D341Med (cell line): ENCODE measurements at places on chromosomes 7 and 10.

DNA sequence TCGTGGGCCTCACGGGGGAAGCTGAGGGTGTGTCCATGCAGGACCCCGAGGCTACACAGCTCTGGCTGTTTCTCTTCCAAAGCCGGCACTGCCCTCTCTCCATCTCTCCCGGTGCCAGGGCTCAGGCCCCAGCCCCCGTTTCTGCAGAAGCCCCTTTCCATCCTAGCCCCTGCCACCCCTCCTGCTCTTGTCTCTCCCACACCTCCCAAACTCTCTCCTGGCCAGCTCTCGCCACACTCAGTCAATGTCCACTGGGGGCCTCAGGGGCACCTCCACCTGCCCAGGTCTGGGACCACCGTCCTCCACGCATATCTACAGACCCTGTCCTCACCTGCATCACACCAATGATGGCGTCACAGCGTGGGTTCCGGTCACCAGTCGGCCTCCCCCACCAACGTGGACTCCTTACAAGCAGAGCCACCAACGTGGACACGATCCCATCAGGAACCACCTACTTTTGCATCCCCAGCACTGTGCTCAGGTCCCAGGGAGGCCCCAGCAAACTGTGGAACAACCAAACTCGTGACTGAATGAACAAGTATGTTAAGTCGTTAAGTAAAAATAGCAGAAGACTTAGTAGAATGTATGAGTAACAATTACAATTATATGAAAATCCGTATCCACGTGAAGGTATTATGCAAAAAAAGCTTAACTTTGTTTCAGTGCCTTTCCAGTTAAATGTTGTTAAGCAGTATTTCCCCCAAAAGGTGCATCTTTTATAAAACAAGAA, 38.4 kb downstream of the DIP2C start:
- DNase-seq: no peak

- no peak for DNase-seq
Observed at GRCh38 chr7:40311307-40311706, 176.5 kb downstream of the SUGCT start.

DNA sequence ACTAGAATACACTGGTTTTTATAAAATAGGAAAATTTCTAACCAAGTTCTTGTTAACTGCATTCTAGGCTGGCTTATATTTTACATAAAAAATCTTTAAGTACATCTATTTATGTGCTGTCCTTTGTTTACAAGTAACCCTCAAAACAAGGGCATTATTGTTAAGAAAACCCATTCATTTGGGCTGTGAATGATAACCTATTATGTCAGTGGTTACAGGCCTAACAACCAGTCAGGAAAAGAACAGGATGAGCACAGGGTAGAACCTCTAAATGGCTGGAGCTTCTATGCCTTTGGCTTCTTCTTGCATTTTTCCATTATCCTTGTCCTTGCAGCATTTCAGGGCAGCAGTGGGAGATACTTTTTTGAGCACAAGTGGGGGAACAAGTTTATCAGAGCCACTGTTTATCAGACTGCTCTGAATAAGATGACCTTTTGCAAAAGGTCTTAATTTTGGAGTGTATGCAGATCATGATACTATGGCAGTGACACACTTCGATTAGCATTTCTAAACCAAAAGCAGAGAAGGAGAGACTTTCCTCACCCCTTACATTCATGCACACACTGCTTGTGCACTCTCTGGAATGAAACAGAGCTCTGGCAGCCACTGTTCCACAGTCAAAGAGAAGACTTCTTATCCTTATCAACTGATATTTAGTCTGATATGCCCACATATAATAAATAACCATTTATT, 10.9 kb downstream of the GPR37 start:
- DNase-seq: no peak

GRCh38 chr10:133359972-133360610, 2.3 kb upstream of the FUOM start:
- no peak for DNase-seq

GRCh38 chr7:19932549-19933249, 159.3 kb upstream of the TMEM196 start:
- DNase-seq: no peak

- DNase-seq: no peak
Observed at GRCh38 chr7:128944487-128945236, 6.9 kb downstream of the IRF5 start.

DNA sequence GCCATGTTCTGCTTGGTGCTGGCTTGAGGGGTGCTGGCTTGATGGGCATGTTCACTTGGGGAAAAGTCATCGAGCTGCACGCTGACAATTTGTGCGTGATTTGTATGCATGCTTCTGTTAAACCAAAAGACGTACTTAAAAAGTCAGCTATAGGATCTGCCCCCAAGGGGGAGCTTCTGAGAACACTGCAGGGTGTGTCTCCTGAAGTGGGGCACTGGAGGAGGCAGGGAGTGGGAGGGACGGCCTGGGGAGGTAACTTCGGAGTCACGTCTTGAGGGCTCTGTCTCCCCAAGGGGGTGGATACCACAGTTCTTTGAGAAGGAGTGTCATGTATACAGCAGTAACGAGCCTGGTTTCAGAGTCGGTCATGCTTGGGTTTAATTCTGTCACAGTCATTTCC, 406.5 kb downstream of the PLXNA4 start:
- no peak for DNase-seq

DNA sequence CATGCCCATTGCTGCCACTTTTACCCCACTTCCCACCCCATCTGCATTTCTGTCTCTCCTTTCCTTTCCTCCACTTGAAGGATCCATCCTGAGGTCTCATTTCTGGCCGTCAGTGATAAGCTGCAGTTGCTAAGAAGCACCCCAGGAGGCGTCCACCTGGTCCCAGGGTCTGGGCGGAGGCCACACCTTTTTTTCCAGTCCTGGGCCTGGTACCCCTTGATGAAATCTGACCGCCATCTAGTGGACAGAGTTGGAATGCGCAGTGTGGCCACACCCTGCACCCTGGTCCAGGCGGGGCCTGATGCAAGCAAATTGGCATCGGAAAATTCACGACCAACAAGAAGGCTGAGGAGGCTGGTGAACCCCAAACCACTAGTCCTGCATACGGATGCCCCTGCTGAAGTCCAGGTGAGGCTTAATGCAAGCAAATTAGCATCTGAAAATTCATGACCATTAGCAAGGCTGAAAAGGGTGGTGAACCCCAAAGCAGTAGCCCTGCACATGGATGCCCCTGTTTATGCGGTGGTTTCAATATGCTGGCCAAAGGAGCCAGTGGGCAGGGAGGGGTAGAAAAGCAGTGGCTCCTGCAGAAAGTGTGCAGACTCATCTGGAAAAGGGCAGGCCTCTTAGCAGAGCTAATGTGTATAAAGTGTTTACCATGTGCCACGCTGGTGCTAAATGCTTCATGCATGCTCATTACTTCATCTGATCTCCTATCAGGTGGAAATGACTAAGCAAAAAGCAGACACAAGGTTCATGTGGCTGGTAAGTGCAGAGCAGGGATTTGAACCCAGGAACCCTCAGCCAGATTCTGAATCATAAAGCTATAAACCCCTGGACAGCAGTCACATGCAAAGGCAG, 43.2 kb downstream of the GPAM start:
- peak; percentile 84 for DNase-seq

DNA sequence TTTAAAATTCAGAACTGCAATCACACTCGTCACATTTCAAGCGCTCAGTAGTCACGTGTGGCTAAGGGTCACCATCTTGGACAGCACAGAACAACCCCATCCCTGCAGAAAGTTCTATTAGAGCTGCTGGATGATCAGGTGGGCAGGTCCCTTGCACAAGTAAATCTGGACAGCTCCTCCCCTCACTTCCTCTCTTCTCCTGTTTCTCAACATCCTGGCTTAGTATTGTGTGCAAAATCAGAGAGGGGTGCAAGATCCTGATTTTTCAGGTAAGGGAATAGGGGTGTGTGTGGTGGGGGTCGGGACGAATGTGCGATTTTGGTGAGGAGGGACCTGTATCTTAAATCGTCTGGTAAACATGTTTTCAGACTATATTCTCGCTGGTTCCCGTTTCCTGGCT, at the start of gene GIMAP4:
GIMAP4 (plus strand) TSS at position 222 of the 400 bp plus-strand sequence. CDS start 2,512 bp downstream, outside the sequence.
- no peak for DNase-seq

GRCh38 chr7:130277763-130278643, 11.3 kb downstream of the CPA2 start:
- peak; percentile 72 for DNase-seq

GRCh38 chr10:526651-527312, 162.7 kb downstream of the DIP2C start:
- DNase-seq: no peak

GRCh38 chr10:50325449-50326171, 74.3 kb upstream of the ASAH2 start:
- no peak for DNase-seq

DNA sequence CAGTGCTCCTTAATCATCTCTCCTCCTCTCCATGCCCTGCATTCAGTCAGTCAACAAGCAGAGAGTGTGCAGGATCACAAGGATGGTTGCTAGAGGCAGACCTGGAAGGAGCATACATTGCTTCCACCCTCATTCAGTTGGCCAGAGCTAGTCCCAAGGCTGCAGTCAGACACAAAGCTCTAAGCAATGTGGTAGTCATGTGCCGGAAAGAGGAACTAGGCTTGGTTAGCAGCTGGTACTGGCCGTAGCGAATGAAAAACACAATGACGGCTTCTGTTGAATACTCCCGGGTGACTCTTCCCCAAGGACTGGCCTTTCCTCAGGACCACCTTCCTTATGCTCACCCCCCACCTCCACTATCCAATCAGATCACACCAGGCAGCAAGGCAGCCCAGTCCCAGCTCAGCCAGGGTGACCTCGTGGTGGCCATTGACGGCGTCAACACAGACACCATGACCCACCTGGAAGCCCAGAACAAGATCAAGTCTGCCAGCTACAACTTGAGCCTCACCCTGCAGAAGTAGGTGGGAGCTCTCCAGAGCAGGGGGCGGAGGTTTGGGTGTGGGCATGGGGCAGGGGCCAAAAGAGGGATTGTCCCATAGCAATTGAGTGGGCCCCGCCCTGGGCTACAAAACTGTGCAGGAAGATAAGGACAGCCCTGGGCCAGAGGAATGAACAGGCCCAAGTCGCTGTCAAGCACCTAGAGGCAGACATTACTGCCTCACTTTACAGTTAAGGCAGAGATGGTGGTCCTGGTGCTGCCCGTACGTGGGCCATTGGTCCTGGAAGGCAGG, 10.9 kb downstream of the LDB3 start:
- no peak for DNase-seq

DNA sequence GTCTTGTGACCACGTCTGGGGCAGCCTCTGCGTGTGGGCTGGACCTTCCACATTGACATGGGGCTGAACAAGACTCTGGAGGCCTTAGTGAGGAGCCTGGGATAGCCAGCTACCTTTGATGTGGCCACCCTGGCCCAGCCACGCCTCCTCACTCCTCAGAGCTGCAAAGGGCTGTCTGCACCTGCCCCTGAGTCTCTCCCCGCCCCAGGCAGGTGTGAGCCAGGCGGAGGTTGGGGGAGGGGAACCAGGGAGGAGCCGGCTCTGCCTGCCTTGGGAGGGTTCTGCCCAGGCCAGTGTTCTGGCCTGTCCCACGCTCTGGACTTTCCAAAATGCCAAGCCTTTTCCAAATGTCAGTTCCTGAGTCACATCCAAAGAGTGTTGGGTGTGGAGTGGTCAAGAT, 72.2 kb downstream of the GTF2IRD1 start:
- DNase-seq: no peak

- no peak for DNase-seq
Observed at GRCh38 chr7:151819866-151820265, 57.0 kb downstream of the PRKAG2 start.

- DNase-seq: no peak
Observed at GRCh38 chr10:70328967-70329366, 45.2 kb upstream of the NPFFR1 start.

DNA sequence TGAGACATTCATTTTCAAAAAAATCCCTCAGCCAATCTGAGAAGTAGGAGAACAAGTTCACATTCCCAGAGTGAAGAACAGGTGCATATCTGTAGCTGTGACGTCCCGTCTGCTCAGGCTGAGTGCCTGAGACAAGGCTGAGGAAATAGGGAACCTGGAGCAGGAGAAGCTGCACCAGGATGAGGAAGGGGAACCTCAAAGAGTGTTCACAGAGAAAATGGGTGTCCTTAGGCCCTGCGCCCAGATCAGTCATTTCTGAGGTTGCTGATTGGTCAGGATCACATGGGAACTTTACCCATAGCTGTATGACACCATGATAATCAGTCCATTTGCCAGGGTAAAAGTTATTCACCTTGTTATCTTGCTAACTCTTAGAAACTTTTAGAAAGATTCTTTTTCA, 34.2 kb upstream of the TARP start:
- no peak for DNase-seq

- DNase-seq: no peak
Observed at GRCh38 chr10:60423920-60424319, 34.2 kb upstream of the ANK3 start.

DNA sequence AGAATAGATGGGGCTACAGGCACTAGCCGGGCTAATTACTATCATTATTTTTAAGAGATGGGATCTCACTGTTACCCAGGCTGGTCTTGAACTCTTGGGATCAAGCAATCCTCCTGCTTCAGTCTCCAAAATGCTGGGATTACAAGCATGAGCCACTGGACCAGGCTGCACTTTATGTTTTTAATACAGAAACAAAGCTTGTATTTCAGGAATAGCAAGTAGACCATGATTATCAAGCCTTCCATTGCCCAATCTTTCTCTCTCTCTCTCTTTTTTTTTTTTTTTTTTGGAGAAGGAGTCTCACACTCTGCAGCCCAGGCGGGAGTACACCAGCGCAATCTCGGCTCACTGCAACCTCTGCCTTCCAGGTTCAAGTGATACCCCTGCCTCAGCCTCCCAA, 75.4 kb downstream of the MDH2 start:
- no peak for DNase-seq

GRCh38 chr7:32587411-32587948, 92.2 kb downstream of the AVL9 start:
- no peak for DNase-seq

GRCh38 chr10:31118556-31118955, 86.9 kb upstream of the ZNF438 start:
- no peak for DNase-seq

DNA sequence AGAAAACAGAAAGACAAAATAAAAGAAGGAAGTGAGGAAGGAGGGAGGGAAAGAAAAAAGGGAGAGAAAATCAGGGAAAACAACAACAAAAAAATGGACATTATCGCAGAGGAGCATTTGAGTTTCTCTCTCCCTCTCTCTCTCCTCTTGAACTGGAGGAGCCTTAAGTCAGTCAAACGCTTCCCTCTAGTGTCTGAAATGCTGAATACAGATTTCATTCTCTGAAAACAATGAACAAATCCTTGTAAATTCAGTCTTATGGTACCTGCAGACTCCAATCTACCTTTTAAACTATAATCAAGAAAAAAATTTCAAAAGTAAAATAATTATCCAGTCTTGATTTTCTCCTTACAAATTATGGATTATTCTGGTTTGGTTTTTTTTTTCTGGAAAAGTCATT, 89.2 kb upstream of the PFKP start:
- peak; percentile 45 for DNase-seq

GRCh38 chr10:51952056-51952455, 252.7 kb upstream of the CSTF2T start:
- DNase-seq: no peak

DNA sequence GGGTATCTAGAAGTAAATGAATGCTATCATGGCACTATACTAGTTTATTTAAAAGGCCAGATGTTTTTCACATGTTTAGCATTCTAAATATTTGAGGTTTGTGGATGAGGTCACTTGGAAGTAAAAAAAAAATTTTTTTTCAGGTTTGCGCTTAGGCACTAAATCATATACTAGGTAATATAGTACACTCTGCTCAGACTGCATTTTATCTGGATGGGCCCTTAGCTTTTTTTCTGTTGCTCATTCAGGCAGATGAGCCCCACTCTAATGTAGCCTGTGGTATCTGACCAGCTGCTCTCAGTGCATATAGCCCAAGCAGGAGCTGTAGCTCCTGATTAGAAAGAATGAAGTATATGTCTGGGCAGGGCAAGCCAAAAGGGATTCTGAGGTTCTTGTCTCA, 210.1 kb downstream of the AUTS2 start:
- DNase-seq: no peak
